ENCODE measurements at places on chromosomes 7 and 10. TPM values are rescaled to one million over a fixed set of nuclear protein-coding genes. Genes with fewer than 3 reads are reported as not detected.

ZWINT gene
- total RNA-seq: 54.9 TPM

PVRIG gene
- not detected for total RNA-seq

LIPJ gene
- under 0.01 TPM for total RNA-seq

VPS50 gene
- 25.7 TPM for total RNA-seq

SP4 gene
- total RNA-seq: 8.9 TPM

SPDYE16 gene
- under 0.01 TPM for total RNA-seq

TBC1D12 gene
- 10.5 TPM for total RNA-seq

Measured in bladder microvascular endothelial cell (primary cell).